ENCODE measurements at places on chromosomes 4 and X.

DNA sequence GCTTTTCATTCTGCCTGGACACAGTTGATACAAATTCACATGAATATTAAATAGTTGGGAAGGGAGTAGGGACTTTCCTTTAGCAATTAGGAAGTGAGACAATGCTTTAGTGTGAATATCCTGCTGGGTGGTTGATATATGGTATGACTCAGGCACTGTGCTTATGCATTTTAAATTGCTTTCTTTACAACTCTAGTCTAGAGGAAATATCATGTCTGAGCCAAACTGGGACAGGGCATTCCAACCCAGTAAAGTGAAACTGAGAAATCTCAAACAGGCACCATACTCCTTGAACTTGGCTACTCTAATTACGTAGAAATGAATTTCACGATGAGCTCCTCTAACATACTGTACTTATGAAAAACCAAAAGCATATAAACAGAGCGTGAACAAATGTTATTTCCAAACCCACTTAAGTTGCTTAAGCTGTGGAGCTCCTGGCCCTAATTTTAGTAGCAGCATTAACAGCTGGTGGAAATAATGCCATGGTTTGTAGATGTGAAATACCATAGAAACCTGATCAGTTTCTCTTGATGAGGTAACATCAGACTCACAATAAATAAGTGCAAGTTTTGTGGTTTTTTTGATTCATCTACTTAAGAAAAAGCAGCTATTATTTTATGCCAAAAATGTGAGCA, 242.9 kb upstream of the GK2 start:
- peak; percentile 33 for DNase-seq

- DNase-seq = no peak
These were observed 24.6 kb downstream of the CFAP299 start for GRCh38 chr4:80360084-80360483.

- peak; percentile 97 for DNase-seq
These were observed 5.4 kb downstream of the HTRA3 start for GRCh38 chr4:8274765-8275547.

GRCh38 chr4:77184974-77185373, 28.0 kb downstream of the CCNG2 start:
- no peak for DNase-seq

DNA sequence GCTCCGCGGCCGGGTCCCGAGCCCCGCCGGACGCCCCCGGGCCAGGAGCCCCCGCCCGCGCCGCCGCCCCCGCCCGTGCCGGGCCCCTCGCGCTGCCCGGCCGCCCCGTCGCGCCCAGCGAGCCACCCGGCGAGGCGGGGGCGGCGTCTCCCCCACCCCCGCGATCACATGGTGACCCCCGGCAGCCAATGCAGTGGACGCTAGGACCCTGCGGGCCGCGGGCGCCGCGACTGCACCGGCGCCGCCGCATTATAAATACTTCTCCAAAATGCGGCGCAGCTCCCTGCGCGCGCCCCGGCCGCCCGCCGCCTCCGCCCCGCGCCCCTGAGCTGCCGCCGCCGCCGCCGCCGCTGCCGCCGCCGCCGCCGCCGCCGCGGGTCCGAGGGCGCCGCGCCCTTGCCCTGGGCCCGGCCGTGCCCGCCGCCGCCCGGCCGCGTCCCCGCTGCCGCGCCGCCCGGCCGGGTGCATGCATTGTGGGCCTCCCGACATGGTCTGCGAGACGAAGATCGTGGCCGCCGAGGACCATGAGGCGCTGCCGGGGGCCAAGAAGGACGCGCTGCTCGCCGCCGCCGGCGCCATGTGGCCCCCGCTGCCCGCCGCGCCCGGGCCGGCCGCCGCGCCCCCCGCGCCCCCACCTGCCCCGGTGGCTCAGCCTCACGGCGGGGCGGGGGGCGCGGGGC, at the start of gene NAT8L:
NAT8L (plus strand) TSS at position 282 of the 680 bp plus-strand sequence; CDS start at position 467, 185 bp downstream.
- no peak for DNase-seq

DNA sequence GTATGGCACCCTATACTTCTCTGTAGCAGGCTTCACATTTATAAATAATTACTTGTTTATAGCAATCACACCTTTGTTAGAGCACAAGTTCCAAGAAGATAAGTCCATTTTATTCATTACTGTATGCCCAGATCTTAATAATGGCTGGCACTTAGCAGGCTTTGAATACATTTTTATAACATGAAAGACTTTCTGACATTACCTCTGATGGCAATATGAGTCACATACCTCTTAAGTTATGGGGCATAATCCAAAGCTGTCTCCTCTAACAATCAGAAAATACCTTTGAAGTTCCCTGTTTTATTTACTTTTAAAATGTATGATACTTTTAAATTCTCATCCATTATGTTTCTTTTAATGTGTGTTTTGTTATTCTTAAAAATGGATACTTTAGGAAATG, 12.2 kb downstream of the SCRG1 start:
- no peak for DNase-seq

DNA sequence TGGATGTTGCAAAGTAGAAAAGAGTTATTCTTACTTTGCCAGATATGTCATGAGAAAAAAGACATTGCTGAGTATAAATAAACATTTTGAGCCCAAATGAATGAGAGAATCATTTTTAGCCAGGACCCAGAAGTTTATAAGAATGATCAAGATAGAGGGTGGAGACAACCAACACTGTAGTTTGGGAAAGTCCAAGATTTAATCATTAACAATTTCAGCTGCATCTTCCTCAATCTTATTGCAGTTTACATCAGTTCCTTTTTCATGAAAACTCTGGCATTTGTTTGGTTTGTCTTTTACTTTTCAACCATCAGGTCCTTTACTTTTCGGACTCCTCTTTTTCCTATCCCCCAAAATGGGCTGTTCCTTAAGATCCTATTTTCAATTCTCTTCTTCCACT, 645.9 kb downstream of the ANKRD50 start:
- DNase-seq = no peak

DNA sequence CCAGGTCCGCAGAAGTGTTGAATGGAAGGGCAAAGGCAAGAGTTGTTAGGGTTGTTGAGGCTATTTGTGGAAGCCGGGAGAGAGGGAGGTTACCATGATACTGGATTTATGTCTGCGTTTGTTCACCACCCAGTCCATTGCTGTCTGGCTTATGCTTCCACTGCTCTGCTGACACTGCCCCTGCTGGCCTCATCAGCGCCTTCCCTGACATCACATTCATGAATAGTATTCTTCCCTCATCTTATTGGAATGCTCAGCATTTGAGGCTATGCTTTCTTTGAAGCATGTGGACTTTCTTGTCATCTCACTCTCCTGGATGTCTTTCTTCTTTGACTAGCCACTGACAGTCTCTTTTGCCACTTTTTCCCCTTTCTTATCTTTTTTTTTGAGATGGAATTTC, 10.3 kb downstream of the GNL3L start:
- DNase-seq = peak; percentile 33

GRCh38 chr4:158949099-158949498, 153.8 kb upstream of the RAPGEF2 start:
- DNase-seq = peak; percentile 68

DNA sequence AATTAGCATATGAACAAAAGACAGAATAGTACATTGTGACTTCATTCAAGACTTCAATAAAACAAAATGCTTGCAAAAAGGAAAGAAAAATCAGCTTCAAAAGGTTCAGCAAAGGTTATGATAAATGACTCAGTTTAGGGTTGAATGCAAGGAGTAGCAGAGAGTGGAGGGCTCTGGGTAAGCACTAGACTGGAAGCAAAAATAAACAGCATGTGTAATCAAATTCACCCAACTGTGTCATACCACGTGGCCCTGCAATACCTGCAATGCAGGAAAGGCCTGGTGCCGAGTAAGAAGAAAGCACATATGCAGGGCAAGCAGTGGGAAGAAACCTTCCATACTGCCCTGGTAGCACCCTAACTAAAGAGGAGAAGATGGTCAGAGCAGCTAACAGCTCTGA, 88.7 kb downstream of the ATP11C start:
- no peak for DNase-seq

DNA sequence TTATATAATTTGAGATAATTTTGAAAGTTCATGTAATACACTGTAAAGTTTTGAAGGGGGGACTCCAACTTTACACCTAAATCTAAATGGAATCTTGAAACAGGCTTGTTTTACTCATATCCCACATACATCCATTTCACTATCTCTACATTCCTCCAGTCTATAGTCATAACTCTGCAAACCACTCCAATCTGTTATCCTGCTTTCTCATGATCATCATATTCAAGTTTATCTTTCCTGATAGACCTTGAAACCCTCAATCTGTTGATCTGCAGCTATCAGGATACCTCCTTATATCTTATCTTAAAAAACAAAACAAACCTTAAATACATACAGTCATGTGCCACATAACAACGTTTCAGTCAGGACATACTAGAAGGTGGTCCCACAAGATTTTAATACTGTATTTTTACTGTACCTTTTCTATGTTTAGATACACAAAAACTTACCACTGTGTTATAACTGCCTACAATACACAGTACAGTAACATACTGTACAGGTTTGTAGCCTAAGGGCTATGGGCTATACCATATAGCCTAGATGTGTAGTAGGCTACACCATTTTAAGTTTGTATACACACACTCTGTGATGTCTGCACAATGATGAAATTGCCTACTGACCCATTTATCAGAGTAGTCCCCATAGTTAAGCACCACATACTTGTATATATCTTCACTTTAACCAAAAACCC, 14.0 kb downstream of the CHIC2 start:
- DNase-seq = peak; percentile 43

Measured in fibroblast of mammary gland (primary cell).